ENCODE measurements at places on chromosomes 7 and 10. TPM values are rescaled to one million over a fixed set of nuclear protein-coding genes. Genes with fewer than 3 reads are reported as not detected.

Gene ADCY1
- 3.1 TPM for total RNA-seq

Gene RSPH10B
- not detected for total RNA-seq

Gene IFT22
- 32.8 TPM for total RNA-seq

Gene ATRNL1
- total RNA-seq = not detected

Gene HOXA4
- 2.3 TPM for total RNA-seq

Gene MOGAT3
- total RNA-seq = not detected

Gene CTTNBP2
- 1.0 TPM for total RNA-seq

Gene LRMDA
- total RNA-seq = 3.6 TPM

Gene SLC25A40
- 4.5 TPM for total RNA-seq

Gene AKR1B15
- total RNA-seq = 0.29 TPM

Gene CPA5
- not detected for total RNA-seq

Gene MAGI2
- total RNA-seq = not detected

Gene MINDY3
- total RNA-seq = 9.5 TPM

Gene UNCX
- not detected for total RNA-seq

Gene AGR3
- total RNA-seq = not detected

Gene RET
- total RNA-seq = not detected

Gene FOXI2
- total RNA-seq = not detected

Gene NYAP1
- total RNA-seq = 1.9 TPM

Gene GIMAP5
- not detected for total RNA-seq

Gene TWIST1
- 22.3 TPM for total RNA-seq

Gene KIAA1549
- 8.2 TPM for total RNA-seq

Gene EBF3
- total RNA-seq = not detected

Gene POLR2J
- total RNA-seq = 101 TPM

Gene SKIDA1
- total RNA-seq = 0.17 TPM

Gene CCDC172
- not detected for total RNA-seq

Gene HYAL4
- 0.98 TPM for total RNA-seq

Gene C10orf95
- 1.6 TPM for total RNA-seq

Gene RASA4B
- 10.2 TPM for total RNA-seq

Gene NODAL
- total RNA-seq = not detected

Gene GPR146
- total RNA-seq = 2.0 TPM

Gene NRCAM
- total RNA-seq = not detected

Gene FAM24B
- 5.2 TPM for total RNA-seq

Gene INPP5A
- 27.8 TPM for total RNA-seq

Gene IDI1
- total RNA-seq = 30.2 TPM

Gene PDZD7
- total RNA-seq = 2.8 TPM

Gene AASS
- total RNA-seq = 1.3 TPM

Gene SGPL1
- total RNA-seq = 101 TPM

Gene ZNF727
- not detected for total RNA-seq

Gene MYL7
- total RNA-seq = not detected

Gene HTR7
- 0.62 TPM for total RNA-seq

Gene CALCR
- total RNA-seq = not detected

Gene CYP2E1
- total RNA-seq = 3.3 TPM

Gene TMEM26
- not detected for total RNA-seq

Gene MKX
- total RNA-seq = 2.6 TPM

Gene FKBP6
- not detected for total RNA-seq

Gene SLC18A3
- total RNA-seq = not detected

Gene PTF1A
- not detected for total RNA-seq

Gene MYO3A
- total RNA-seq = not detected

Gene GLCCI1
- total RNA-seq = 7.8 TPM

Gene ZNF804B
- total RNA-seq = not detected

Gene TMEM184A
- total RNA-seq = 23.1 TPM

Gene RAPGEF5
- total RNA-seq = 5.6 TPM

Gene TMEM130
- not detected for total RNA-seq
